Omental fat pad (tissue), 4 donors: ENCODE measurements at places on chromosomes 2 and 18. TPM values are rescaled to one million over a fixed set of nuclear protein-coding genes. Genes with fewer than 3 reads are reported as not detected.

Gene DRC1
- not detected for total RNA-seq

Gene SH3BP4
- total RNA-seq: 66.9 TPM

Gene KCMF1
- total RNA-seq: 55.0 TPM

Gene GALR1
- 2.0 TPM for total RNA-seq

Gene HRH4
- total RNA-seq: not detected

Gene CWC22
- 19.0 TPM for total RNA-seq

Gene POTEI
- 0.13 TPM for total RNA-seq

Gene NT5C1B
- total RNA-seq: not detected

Gene SNORC
- total RNA-seq: 0.56 TPM

Gene NIFK
- 44.8 TPM for total RNA-seq

DNA sequence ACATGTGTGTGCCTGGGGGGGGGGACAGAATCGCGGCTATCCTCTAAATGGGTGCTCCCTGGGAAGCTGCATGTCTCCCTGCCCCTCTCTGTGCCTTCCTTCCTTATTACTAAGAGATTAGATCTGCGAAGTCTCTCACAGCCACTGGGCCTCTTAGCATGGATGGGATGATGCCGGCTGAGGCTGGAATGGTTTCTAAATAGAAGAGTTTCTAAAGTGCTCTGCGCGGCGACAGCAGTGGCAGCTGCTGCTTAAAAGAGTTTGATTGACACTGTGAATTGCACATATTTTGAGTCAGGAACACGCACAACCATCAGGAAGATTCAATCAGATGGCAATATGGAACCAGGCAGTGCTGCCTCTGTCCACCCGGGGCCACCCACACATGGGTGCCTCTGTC lies 163.8 kb downstream of the CLIP4 start:
- no peak for DNase-seq

DNA sequence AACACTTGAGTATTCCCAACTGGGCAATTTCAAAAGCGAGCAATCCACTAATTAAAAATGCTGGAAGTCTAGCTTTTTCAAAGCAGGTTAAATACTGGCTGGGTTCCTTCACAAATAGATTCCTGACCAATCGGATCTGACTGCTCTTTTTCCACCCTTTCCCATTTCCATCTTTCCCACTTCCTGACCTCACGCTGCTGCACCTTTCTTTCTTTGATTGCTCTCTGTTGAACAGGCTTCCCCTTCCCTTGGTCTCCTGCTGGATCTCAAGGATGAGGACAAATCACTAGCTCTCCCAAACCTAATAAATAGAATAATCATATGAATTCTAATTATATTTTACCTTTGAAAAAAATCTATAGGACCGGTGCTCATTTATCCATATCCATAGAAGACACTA lies 121.2 kb downstream of the TCF4 start:
- DNase-seq: no peak

DNA sequence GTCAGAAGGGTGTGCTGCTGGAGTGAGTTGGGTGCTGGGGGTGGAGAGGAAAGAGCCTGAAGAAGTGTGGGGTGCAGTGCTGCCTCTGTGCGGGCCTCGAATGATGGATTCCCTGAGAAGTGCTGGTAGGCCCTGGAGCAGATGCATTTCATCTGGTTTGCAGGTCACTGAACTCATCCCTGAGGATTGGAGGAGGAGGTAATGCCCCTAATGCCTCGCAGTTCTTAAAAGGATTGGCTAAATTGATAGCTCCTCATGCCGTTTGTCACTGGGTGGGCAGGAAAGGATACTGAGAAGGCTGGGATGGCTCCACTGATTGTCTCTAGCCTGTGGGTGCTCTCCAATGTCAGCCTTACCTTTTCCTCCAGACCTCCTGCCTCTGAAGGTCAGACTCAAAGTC lies 74.1 kb downstream of the CTIF start:
- DNase-seq: no peak

DNA sequence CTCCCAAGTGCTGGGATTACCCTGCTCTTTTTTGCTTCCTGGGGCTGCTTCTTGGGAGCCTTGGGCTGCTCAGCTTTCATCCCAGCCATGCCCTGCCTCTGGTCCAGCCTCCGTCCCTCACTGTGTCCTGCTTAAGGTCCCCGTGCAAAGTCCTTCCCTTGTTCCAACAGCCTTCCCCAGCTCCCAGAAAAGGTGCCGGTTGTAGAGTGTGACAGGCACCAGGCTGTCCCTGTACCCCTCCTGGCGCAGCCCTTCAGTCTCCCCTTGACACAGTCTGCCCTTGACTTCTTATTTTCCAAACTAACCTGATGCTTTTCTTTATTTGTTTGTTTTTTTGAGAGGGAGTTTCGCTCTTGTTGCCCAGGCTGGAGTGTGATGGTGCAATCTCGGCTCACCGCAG lies 20.1 kb upstream of the ALPI start:
- DNase-seq: no peak

DNA sequence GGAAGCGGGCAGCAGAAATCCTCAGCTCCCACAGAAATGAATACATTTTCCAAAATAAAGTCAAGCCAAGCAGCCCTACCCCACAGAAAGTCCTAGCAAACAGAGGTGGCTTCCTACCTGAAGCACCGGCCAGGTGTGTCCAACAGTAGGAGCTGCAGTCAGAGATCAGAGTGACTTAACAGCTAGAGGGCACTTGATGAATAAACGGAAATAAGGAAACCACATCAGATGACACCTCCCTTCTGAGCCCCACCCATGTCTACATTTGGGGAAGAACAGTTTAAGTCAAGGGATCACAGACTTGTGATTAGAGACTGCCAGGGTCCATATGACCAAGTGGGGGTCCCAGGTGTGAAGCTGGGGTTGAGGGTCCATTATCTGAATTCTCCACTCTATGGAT lies at the start of gene CXCR1:
Gene CXCR1, minus strand, starts transcription at position 172 of the 400 bp plus-strand sequence. CDS start 1,751 bp downstream, outside the sequence.
- DNase-seq: no peak

GRCh38 chr2:46269544-46270273 lies 27.5 kb upstream of the EPAS1 start:
- DNase-seq: no peak

DNA sequence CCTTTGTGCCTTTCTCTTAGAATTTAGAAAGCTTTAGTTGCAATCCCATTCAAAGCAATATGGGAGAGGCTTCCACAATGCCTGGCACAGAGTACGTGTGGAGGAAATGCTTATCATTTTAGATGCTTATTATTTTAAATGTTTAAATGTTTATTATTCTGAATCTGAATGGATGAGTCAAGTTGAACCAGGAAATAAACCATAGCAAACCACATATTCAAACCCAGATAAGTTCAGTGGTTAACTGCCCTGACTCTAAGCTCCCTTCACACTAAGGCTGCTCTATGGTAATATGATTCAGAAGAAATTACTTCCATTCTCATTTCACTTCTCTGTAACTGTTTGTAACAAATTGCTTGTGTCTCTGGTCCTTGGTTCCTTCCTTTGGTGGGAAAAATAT lies 5.2 kb upstream of the PPP4R1 start:
- DNase-seq: no peak

GRCh38 chr18:10032331-10033015 lies 118.7 kb downstream of the VAPA start:
- DNase-seq: no peak

DNA sequence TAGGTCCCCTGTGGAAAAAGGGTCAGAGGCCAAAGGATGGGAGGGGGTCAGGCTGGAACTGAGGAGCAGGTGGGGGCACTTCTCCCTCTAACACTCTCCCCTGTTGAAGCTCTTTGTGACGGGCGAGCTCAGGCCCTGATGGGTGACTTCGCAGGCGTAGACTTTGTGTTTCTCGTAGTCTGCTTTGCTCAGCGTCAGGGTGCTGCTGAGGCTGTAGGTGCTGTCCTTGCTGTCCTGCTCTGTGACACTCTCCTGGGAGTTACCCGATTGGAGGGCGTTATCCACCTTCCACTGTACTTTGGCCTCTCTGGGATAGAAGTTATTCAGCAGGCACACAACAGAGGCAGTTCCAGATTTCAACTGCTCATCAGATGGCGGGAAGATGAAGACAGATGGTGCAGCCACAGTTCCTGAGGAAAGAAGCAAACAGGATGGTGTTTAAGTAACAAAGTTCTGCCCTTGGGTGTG lies 165.8 kb downstream of the RPIA start:
- no peak for DNase-seq

GRCh38 chr2:239616729-239617128 lies 215.9 kb upstream of the HDAC4 start:
- DNase-seq: no peak

GRCh38 chr2:122570641-122571040 lies 815.2 kb downstream of the TSN start:
- no peak for DNase-seq

GRCh38 chr18:42437001-42437400 lies 482.0 kb downstream of the PIK3C3 start:
- no peak for DNase-seq

DNA sequence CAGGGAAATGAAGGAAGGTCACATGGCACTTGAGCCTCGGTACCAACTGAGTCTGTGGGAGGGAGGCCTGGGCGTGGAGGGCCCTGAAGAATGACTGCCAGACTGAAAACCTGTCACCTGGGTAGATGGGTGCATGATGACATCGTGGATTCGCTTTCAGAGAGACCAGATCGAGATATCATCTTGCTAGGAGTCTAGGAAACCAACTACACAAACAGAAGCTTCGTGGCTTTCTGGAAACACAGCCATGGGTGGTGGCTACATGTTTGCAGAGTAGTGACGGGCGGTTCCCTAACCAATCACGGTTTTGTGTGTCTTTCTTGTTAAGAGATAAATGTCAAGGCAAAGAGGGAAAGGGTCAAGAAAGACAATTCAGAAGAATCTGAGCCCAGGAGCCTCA lies 155.0 kb downstream of the EIPR1 start:
- no peak for DNase-seq

DNA sequence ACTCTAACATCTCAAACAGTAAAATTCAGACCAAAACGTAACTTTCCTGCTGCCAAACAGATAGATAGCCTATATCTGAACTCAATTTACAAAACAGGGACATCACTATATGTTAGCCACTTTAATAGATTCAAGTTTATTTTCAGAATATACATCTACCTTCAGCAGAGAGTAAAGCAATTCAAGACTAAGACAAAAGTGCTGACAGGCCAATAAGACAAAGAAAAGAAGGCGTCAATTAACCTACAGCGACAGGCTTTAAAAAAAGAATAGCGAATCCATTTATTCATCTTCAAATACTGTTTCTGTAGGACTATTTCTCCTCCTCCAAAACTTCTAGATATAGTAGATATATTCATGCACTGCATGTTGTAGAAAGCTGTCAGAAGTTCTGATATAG lies 333.0 kb downstream of the GRB14 start:
- no peak for DNase-seq

DNA sequence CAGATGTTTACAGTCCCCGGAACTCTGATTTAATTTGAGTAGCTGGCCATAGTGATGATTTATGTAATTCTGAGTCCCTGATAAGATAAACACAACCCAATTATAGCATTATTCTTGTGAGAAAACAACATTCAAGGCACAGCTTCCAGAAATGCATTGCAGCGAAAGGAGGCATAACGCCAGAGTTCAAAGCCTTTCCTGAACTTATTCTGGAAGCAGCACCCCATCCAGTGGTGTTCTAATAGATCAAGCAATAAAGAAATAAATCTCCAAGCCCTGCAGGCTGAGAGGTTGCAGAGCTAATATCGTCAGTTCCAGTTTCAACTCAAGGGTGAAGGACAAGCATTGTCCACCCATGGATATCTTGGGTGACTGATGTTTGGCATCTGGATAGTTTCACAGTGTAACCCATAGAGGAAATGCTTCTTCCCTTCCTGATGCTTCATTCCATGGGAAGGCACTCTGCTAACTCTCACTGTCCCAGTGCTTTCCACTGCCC lies 18.8 kb downstream of the CDH2 start:
- DNase-seq: no peak

GRCh38 chr2:41580806-41581205 lies 467.0 kb upstream of the PKDCC start:
- DNase-seq: no peak

- no peak for DNase-seq
Observed at GRCh38 chr2:42085706-42086487, 38.1 kb downstream of the PKDCC start.
